ENCODE measurements at places on chromosomes 6 and 20.

GRCh38 chr6:123309130-123309529 lies 313.1 kb downstream of the CLVS2 start:
- no peak for DNase-seq

- DNase-seq = no peak
Measured at GRCh38 chr6:30687659-30688431, 1.4 kb upstream of the PPP1R18 start.

- no peak for DNase-seq
Measured at GRCh38 chr6:25061289-25061936, 125.7 kb upstream of the RIPOR2 start.

GRCh38 chr20:50491168-50491567 lies 19.0 kb upstream of the PTPN1 start:
- no peak for DNase-seq

- DNase-seq = no peak
Measured at GRCh38 chr6:38489951-38490350, 149.8 kb downstream of the BTBD9 start.

GRCh38 chr20:59976156-59976782 lies 18.0 kb downstream of the CDH26 start:
- DNase-seq = no peak

GRCh38 chr6:101401171-101401570 lies 7.7 kb downstream of the GRIK2 start:
- DNase-seq = no peak

GRCh38 chr6:8499540-8499939 lies 64.2 kb upstream of the SLC35B3 start:
- no peak for DNase-seq

GRCh38 chr20:6184086-6184485 lies 61.3 kb upstream of the FERMT1 start:
- no peak for DNase-seq

DNA sequence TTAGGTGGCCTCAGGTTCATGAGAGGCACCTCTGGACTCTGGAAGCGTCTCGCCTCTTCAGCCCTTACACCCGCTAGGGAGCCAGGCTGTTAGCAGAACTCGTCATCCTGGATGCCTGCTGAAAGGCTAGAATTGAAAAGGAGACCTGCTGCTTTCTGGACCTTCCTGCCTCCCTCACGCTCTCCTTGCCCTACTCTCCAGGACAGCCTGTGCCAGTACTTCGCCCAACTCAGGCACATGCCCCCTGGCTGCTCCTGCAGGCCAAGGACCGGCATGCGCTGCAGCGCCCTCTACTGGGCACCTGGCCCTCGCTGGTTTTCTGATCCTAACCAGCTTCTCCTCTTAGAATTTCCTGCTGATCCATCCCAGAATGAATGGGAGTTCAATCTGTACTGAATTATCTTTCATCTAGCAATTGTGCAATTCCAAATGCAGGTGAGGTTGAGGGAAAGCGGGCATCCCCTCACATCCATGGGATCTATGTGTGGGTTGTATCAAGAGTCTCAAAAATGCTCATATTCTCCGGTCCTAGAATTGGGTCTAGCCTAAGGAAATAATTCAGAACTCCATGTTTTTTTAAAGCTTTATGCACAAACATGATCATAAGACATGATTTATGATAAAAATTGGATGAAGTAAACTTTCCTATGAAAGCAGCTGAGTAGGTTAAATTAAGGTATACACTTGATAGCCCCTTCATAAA lies 78.0 kb downstream of the PTPN1 start:
- DNase-seq = peak; percentile 92

GRCh38 chr20:14583413-14583812 lies 246.0 kb upstream of the FLRT3 start:
- peak; percentile 82 for DNase-seq
